ENCODE measurements at places on chromosomes 2 and 18.

DNA sequence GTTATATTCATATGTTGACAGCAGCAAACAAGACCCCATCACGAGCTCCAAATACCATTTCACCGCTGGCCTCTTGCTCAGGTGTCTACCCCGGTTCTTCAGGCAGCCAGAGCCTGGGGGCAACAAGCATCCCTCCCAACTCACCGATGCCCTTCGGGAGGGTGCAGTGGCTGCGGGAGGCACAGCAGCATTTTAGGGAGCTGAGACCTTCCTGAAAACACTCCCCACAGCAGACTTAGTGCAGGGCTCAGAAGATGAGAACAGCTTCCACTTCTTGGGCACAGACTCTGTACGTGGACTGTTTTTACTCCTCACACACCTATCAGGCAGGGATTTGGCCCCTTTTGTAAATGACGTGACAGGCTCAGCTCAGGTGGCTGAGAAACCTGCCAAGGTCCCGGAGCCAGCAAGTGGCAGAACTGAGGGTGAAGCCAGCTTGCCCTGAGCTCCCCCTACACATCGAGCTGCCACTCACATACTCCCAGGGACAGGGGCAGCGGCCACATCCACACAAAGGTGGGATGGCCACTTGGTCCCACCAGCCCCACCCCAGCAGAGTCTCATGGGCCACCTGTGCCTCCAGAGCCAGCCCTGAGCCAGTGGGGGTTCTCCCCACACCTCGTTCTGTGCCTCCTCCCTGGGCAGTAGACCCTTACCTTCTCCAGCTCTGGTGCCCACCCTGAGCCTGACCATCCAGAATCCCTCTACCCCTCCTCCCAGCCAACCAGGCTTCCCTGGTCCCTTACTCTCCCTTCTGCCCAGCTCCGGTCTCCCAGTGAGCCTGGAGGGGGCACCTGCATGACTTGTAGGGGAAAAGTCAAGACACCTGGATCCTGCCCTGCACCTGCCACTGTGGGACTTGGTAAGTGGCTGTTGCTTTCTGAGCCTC, 28.5 kb downstream of the CYP27C1 start:
- DNase-seq = no peak

DNA sequence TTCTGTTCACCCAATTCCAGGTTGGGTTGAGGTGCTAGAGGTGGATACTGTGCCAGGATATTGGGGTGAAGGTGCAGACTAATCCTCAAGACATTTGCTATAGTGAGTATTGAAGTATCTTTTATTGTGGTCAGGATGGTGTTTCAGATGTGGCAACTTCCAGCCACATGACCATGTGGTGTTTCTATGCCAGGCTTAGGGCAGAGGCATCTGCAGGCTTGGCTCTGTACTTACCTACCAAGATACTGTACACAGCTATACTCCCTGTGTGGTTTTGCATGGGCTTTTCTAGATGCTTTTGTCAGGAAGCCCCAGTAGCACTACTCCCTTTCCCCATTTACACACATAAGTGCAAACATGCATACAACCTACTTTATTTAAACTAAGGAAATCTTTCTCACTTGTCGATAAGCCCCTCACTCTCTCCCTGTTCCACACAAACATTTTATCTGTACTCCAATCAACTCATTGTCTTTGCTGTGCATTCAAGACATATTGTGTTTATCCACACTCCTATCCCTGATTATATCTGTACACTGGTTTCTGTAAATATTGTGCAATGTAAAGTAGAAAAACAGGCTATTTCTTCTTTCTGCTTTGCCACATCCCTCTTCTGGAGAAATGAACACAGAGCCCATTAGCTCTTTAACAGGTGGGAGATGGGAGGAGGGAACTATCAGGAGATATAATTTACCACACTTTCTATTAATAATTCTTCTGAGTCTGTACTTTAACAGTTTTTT, 12.3 kb downstream of the ARL6IP6 start:
- no peak for DNase-seq

DNA sequence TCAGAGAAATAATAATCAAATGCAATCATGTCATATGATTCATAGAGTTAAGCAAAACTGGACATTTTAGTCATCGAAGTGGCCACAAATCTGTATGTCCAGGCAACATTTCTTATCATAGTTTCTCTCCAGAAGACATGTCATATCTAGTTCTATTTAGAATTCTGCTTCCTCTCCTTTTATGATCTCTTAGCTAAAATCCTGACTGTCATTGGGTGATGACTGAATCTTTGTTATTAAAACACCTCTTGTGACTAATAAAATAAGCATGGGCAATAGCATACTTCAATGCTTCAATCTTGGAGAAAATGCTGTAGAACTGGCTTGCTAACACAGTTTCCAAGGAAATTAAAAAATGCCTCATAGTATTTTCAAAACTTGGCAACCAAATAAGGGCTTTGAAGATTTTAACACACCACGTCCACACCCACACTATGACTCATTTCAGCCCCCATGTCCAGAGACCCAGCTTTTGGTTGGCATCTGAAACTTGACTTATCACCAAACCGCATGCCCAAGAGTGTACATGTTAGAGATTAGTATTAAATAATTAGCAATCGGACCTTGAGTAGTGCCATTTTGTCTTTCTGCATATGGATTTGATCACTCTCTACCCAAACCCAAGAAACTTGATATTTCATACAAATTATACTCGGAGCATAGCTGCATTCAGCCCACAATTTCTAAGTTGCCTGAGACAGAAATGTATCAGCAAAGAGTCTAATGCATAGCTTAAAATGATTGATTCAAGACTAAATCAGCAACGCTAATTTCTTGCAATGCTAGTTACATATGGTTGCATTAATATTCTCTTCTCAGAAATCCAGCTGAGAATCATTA, 106.5 kb upstream of the ETAA1 start:
- peak; percentile 64 for DNase-seq

- DNase-seq = peak; percentile 91
These were observed 24.9 kb upstream of the BZW1 start for GRCh38 chr2:200786826-200787225.

- DNase-seq = no peak
These were observed 43.5 kb upstream of the ITSN2 start for GRCh38 chr2:24403832-24404212.

- DNase-seq = peak; percentile 29
These were observed at the start of gene ANKRD53 for GRCh38 chr2:70978341-70979179. ANKRD53 (plus strand) TSS chr2:70978630; CDS start chr2:70978646, 16 bp downstream.

DNA sequence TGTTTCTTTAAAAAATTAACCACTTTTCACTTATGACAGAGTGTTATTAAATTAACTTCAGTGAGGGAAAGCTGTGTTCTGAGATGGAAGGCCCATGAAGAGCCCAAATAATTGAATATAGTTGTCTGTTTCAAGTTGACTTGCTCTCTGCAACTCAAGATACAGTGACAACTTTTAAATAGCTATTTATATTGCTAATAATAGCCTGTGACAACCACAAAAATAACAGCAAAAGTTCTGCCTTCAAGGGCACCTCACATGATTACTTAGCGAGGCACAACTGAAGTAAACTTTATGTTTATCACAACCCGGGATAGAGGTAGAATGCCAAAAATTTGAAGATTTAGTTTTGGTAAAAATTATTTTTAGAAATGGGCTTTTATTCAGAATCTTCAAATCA, 167.3 kb upstream of the SCN7A start:
- no peak for DNase-seq

- no peak for DNase-seq
These were observed 170.1 kb downstream of the UBR3 start for GRCh38 chr2:169997140-169997887.

- DNase-seq = no peak
These were observed 183.3 kb downstream of the LTBP1 start for GRCh38 chr2:33130054-33130447.

DNA sequence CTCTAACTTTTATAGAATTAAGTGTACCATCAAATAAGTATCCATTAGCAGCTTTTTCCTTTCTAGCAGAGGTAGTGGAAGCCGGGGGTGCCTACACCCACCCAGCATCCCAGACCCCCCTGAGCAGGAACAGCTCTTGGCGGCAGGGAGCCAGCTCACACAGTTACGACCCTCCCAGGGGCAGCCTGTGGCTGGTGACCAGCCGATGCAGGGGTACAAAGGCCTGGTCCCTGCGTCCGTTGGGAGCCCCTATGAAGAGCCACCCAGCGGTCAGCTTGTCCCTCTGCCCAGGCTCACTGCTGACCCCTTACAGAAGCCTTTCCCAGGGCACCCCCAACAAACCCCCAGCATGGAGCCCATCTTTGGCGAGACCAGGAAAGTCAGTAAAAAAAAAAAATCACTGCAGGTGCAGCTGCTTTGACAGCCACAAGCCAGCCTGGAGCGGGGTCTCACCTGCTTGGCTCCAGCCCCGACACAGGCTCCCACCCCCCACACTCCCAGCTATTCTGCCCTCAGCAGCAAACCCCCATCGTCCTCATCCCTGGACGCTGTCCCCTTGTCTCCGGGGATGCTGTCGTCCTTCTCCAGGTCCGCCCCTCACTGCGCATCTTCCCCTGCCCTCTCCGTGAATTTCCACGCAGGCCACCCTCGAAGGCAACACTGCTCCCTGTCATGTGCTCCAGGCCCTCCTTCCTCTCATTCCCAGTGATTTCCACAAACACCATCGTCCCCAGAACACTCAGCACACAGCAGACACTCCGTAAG, 43.1 kb downstream of the GPC1 start:
- DNase-seq = no peak

DNA sequence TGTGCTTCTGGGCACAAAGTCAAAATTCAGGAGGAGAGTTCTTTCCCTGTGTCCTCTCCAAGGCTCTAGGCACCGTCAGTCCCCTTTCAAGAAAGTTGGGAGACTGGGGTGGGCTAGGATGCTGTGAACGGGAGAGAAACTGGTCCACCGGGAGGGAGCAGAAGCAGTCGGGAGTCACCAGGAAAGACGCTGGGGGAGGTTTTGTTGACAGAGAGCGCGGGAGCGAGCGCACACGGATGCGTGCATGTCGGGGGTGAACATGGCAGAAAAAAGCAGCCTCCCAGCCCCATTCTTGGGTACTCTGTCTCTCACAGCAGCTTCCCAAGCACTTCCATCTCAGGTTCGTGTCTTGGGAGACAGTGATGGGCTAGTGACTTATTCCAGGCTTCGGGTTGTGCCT, 97.1 kb upstream of the PXDN start:
- no peak for DNase-seq

DNA sequence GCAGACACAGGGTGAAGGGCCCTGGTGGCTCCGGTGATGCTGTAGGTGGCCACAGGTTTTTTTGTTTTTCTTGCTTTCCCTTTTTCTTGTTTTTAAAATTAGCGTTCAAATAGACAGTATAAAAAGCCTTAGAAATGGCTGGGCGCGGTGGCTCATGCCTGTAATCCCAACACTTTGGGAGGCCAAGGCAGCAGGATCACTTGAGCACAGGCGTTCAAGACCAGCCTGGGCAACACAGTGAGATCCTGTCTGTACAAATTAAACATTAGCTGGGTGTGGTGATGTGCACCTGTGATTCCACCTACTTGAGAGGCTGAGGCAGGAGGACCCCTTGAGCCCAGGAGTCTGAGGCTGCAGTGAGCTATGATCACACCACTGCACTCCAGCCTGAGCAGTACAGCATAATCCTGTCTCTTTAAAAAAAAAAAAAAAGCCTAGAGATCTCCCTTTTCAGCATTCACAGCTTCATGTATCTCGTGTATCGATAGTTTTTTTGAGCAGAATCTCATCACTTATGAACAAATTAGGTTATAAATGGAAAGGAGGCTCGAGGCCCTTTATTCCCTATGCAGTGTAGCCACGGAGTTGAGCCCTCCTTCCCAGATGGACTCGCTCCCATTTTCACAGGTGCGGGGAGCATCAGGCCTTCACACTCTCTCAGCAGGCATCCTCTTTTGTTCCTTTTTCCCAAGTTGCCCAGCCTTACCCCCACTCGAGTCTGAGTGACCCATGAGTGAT, 50.8 kb downstream of the EMILIN2 start:
- DNase-seq = no peak

DNA sequence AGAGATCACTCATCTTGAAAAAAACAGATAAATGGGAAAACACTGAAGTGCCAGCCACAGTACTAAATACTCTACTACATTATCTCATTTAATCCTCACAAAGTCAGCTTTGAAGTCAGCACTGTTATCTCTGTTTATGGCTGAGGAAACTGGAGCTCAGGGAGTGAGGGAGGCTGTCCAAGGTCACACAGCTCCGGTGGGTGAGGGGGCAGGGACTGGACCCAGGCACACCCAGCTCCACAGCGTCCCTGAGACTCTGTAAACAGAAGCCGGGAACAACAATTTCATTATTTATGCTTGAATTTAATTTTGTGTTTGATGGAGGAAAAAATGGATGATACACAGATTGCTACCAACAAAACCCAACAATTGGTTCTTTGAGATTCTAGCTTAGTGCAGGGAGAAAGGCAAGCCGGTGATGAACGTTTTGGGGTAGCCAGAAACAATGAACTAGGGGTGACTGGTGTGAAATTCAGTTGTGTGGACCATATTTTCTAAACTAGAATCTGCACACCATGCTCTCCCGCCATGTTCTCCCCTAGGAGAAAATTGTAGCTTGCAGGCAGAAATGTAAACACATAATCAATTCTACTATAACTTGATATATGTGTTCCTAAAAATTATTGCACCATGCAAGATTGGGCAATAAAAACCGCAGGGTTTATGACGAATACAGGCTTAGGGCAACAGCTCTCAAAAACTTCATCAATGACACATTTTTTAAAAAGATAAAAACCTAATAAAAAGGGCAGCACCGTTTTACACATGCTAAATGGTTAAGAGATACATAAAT, at the start of gene GREB1:
Gene GREB1 (plus strand): TSS at position 768 of the 793 bp plus-strand sequence. CDS start 22,570 bp downstream, outside the sequence.
- no peak for DNase-seq

GRCh38 chr2:215697003-215697402, 261.1 kb upstream of the FN1 start:
- no peak for DNase-seq

GRCh38 chr18:37282386-37283037, 283.1 kb downstream of the CELF4 start:
- no peak for DNase-seq

DNA sequence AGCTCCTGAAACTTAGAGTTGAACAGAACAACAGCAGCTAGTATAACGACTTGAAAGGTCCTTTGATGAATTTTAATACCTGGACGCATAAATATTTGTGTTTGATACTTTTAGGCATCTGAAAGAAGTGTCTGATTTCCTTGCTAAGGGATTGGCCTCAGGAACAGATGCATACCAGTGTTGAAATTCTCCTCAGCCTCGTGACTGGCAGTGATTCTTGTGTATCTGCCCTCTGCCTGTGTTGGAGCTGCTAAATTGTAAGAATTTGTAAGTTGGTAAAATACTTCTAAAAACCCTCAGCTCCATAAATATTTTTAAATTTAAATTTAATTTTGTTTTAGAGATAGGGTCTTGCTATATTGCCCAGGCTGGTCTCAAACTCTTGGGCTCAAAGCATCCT, 22.4 kb upstream of the SCYGR1 start:
- DNase-seq = no peak

GRCh38 chr2:85635636-85636035, 19.6 kb downstream of the USP39 start:
- DNase-seq = no peak

DNA sequence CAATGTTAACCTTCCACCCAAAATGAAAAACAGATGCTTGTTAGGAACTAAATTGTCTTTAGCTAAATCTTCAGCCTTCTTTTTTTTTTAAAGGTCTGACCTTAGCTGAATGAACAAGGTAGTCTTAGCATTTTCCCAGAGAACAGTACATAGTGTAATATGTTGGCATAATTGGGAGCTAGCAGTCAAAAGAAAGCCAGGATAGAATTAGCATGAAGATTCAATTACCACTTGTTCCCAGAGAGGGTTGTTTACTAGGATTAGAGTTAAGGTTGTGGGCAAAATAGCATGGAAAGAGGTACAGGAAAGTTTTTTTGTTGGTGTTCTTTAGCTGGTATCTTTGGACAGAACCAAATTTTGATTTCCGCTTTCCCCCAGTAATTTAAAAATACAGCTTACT, 6.9 kb downstream of the CDH20 start:
- DNase-seq = no peak
